ENCODE measurements at places on chromosomes 6 and 20. TPM values are rescaled to one million over a fixed set of nuclear protein-coding genes. Genes with fewer than 3 reads are reported as not detected.
A peak's percentile ranks its signal among the peaks of the same experiment; 100 is the strongest.

DNA sequence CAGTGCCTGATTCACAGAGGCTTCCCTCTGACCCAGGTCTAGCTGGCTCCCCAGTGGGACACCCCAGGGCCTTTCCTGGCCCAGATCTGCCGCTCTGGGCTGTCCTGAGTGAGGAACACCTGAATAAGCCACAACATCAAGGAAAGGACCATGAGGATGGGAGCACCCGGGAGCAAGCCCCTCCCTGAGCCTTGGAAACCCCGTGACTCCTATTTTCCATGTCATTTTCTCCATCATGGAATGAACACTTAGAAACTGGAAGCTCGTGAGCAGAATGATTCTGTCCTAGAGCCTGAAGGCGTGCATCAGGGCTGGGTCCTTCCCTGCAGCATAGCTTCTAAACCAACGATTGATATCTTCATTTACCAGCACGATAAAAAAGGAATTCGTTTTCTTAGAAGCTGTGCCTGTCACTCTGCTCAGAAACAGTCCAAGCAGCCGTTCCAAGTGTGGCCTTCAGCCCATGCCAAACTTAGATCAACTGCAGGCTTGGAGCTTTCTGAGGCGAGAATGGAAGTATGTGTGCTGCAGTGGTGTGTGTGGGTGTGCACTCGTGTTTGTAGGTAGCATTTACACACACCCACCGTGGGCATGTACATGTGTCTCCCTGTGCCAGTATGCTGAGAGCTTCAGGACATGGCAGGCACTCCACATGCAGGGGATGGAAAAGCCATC, 83.2 kb upstream of the FOXC1 start:
- peak; percentile 51 for DNase-seq

DNA sequence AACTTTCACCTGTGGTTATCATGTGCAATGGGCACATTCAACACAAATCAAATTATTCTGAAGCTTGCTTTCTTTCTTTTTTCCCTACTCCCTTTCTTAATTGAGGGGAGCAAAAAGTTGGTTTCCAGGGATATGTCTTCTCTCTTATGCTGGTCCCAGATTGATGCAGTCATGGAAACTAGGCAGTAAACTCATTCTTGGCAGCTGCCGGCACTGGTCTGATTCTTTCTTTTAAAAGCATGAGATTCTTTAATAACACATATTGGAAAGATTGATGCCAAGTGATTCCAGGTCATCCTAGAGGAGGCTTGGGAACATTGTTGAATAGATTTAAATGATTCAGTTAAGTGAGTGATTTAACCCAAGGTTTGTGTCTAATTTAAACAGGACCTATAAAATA, 29.0 kb downstream of the PTPRA start:
- peak; percentile 11 for DNase-seq

- no peak for DNase-seq
These were observed 6.5 kb downstream of the RBM38 start for GRCh38 chr20:57397693-57398108.

- no peak for DNase-seq
These were observed 1.7 kb upstream of the MYB start for GRCh38 chr6:135179372-135179771.

DNA sequence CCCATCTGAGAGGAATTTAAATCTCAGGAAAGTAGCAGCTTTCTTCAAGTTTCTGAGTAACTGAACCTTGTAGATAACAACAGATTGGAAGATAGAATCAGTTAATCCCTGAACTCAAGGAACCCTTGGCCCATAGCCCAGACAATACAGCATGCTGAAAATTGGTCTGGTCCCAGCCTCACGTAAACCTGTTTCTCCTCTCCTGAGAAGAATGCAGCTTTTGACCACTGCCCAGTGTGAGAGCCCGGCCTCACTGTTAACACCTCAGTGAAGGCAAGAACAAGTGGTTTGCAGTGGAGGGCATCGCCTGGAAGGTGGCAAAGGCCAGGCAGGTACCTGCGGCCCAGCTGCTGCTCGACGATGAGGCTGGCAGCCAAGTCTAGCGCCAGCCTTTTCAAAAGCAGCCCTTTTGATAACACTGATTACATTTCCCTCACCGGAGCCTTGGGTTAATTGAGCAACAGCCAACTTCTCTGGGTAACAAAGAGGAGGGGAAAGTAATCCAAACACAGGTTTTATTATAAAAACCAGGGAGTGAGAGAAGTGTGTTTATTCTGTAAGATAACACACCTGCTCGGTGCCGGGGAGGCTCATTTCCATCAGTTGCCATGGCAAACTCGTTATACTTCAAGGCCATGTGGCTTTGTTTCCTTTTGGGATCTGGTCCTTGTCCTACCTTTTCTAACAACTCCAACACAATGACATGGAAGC, 54.0 kb downstream of the TRAF3IP2 start:
- peak; percentile 36 for DNase-seq

GRCh38 chr6:158043586-158044524, 62.2 kb downstream of the SYNJ2 start:
- no peak for DNase-seq

GRCh38 chr20:17497821-17498580, 33.2 kb downstream of the BFSP1 start:
- no peak for DNase-seq

- DNase-seq = peak; percentile 56
These were observed 102.6 kb downstream of the LAMP5 start for GRCh38 chr20:9616833-9617461.

DNA sequence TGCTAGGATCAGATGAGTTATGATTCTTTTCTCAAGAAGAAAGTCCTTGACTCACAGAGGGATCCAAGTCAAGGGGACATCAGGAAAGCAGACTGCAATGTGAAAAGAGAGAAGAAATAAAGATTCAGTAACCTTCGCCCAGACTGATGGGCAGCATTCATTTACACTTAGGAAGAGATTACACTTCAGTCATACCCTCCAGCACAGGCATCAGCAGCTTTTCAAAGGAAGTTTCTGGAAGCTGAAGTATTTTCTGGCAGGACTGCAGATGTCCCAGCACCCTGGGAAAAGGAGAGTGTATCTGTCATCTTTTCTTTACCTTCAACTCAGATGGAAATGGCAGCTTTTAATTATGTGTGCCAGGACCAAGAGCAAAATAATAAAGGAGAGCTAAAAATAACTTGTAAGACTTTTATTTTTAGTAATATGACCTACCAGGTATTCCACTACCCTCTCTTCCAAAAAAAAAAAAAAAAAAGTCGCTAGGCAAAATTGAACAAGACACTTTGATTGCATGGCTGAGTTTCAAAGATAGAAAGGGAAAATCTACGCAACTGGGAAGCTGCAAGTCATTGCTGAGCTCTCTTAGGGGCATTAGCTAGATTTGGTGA, 712.1 kb downstream of the EPM2A start:
- DNase-seq = no peak

DNA sequence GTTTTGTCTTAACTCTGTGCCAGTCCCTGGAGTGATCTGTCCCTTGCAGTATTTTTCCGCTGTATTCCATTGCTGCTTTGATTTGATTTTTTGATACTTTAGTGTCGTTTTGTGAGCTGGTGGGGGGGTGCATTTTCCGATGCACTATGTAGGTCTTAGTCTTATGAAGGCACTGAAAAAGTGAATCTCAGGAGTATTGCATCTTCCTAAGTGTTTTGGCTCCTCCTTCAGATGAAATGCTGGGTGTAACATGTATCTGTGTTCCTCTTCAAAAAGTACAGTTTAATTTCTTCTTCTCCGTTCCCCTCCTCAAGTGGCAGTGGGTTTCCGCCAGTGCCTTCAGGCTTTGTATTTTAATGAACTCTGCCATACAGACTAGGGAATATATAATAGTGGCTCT, 580.7 kb upstream of the GJE1 start:
- DNase-seq = no peak

DNA sequence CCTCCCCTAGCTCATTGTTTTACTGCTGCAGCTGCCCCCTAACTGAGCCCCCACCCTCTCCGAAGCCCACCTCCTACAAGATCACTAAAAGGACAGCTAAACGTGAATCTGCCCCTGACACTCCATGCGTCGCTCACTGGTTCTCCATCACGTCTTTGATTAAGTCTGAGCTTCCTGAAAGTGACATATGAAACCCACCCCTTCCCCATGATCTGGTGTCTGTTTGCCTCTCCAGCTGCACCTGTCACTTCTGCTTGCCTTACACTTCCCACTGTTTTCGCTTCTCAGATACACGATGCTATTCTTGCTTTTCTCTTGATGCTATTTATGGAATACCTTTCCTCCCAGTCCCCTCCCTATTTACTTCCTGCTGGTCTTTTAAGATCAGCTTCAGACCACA, 8.0 kb upstream of the PERP start:
- DNase-seq = no peak

DNA sequence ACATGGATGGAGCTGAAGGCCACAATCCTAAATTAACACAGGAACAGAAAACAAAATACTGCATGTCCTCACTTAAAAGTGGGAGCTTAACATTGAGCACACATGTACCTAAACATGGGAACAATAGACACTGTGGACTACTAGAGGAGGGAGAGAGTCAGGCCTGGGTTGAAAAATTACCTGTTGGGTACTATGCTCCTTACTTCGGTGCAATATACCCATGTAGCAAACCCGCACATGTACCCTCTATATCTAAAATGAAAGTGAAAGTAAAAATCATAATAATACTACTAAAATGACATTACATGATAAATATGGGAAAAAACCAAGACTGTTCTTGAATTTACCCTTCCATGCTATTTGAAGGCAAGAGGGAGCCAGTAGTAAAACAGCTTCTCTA, 1273.8 kb upstream of the ADGRB3 start:
- DNase-seq = no peak

DNA sequence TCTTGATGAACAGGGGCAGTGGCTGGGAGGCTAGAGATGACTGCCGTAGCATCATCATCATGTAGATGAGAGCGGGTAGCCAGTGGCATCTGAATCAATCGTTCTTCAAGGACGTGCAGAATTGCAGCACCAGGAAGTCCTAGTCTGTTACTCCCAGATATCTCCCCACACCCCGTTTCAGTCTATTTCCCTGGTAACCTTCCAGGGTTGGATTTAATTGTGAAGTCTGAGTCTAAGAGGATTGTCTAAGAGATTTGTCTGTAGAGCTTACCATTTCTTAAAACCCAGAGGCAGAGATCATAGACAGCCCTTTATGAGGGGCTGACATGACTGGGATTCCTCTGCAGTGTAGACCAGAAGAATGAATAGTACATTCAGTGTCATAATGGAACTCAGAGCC, 16.6 kb upstream of the CD83 start:
- no peak for DNase-seq

GRCh38 chr6:63882208-63882607, 246.6 kb downstream of the PHF3 start:
- no peak for DNase-seq

DNA sequence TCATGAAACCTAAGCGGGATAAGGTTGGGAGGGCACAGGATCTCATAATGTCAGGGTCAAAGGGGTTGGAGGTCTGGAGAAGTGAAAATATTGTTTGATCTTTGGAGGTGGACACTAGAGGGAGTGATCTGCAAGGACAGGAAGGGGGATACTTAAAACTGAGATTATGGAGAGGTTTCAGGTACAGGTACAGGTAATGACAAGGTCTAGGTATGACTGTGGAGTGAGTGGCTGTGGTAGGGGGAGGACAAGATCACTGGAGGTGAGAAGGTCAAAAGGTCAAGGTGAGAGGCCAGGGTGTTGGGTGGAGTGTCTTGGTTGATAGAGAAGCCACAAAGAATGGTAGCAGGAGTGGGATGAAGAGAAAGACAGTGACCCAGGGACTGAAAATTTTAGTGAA, 16.8 kb upstream of the NOTCH4 start:
- DNase-seq = no peak

GRCh38 chr20:37911838-37912281, 8.9 kb downstream of the VSTM2L start:
- DNase-seq = peak; percentile 64

DNA sequence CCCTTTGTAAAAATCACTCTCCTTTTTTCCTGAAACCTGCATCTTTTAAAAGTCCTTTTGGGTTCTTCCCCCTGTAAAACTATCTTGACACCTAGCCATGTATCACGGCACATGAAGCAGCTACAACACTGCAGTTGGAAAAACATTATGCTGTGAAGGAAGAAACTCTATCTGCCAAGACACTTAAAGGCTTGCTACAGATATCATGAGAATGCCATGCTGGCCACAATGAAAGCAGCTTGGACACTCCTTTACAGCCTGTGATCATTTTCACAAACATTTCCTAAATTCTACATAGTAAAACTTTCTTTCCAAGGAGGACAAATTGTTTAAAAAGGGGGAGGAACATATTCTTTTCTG, 31.8 kb downstream of the CNKSR3 start:
- peak; percentile 36 for DNase-seq

- DNase-seq = no peak
These were observed 31.1 kb upstream of the STX16 start for GRCh38 chr20:58619864-58620431.

DNA sequence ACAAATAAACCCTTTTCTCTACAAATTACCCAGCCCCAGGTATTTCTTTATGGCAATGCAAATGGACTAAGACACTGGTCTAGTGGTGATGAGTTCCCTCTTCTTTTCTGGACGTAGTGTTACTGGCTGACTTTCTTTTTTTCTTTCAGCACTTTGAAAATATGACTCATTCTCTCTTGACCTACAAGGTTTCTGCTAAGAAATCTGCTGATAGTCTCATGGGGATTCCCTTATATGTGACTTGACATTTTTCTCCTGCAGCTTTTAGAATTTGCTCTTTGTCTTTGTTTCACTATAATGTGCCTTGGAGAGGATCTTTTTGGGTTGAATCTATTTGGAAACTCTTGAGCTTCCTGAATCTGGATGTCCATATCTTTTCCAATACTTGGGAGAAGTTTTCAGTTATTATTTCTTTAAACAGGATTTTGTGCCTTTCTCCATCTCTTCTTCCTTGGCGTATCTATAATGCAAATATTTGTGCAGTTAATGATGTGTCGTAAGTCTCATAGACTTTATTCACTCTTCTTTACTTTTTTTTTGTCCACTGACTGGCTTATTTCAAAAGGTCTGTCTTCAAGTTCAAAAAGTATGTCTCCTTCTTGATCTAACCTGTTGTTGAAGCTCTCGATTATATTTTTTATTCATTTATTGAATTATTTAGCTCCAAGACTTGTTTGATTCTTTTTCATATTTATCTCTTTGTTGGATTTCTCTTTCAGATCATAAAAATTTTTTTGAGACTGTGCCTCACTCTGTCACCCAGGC, 42.2 kb upstream of the TPD52L1 start:
- no peak for DNase-seq

DNA sequence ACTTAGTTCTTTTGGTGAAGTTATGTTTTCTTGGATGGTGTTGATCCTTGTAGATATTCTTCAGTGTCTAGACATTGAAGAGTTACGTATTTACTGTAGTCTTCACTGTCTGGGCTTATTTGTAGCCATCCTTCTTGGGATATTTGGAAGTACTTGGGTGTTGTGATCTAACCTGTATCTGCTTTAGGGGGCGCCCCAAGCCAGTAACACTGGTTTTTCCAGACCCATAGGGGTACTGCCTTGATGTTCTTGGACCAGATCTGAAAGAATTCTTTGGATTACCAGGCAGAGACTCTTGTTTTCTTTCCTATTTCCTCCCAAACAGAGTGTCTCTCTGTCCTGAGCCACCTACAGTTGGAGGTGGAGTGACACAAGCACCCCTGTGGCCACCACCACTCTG, 309.1 kb upstream of the IMPG1 start:
- DNase-seq = no peak

GRCh38 chr6:33547499-33547898, 32.6 kb downstream of the BAK1 start:
- DNase-seq = no peak

BMP6 gene
- total RNA-seq = 3.7 TPM

CCDC170 gene
- 1.9 TPM for total RNA-seq

COL12A1 gene
- 383 TPM for total RNA-seq

TNNC2 gene
- 472 TPM for total RNA-seq

TMC2 gene
- total RNA-seq = 0.10 TPM

KHDRBS2 gene
- 0.30 TPM for total RNA-seq

TSPO2 gene
- 0.79 TPM for total RNA-seq

PTK7 gene
- 121 TPM for total RNA-seq

ROS1 gene
- total RNA-seq = 0.10 TPM

RPL7L1 gene
- total RNA-seq = 88.3 TPM

Data from skin of body (tissue), 3 donors.